Cerebellar nuclear complex (tissue), 1 donor: ENCODE measurements at places on chromosomes 13 and 19.

GRCh38 chr19:1354970-1355567, 28.6 kb upstream of the NDUFS7 start:
- DNase-seq, result no peak

- no peak for DNase-seq
Measured at GRCh38 chr19:756236-756635, 5.3 kb downstream of the MISP start.

DNA sequence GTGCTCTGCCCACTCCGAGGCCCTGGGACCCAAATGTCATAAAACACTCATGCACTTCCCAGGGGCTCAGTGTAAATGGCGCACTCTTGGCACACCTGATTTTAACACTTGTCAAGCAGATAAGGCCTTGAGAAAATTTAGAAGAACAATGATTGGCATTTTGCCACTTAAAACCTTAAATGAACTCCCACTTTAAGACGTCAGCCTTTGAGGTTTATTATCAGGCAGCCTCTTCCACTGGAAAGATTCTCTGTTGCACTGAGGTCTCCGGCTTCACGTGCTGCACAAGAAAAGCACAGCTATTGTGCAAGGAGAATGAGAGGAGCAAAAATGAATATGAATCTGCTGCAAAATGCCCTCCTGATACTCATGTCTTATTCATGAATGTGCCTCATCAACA, 38.5 kb upstream of the ATP11A start:
- DNase-seq, result no peak

- no peak for DNase-seq
Measured at GRCh38 chr19:53958823-53959757, 3.6 kb upstream of the CACNG8 start.

DNA sequence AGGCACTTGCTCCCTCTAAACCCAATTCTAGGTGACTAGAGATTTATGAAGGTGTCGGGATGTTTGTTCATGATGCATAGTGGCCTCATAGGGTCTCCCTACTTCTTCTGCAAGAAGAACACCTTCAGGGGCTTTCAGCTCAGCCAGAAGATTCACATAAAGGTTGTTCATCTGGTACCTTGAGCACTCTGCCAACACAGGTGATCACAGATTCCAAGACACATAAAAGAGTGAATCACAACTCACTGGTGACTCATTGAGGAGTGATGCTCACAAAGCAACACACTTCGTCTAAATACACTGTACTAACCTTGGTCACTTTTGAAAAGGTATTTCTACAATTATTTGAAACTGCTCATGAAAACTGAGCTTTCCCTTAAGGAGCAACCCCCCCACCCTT, 6.8 kb upstream of the ZNF324 start:
- DNase-seq, result no peak

GRCh38 chr13:55440465-55441085, 1700.1 kb upstream of the PRR20A start:
- no peak for DNase-seq

DNA sequence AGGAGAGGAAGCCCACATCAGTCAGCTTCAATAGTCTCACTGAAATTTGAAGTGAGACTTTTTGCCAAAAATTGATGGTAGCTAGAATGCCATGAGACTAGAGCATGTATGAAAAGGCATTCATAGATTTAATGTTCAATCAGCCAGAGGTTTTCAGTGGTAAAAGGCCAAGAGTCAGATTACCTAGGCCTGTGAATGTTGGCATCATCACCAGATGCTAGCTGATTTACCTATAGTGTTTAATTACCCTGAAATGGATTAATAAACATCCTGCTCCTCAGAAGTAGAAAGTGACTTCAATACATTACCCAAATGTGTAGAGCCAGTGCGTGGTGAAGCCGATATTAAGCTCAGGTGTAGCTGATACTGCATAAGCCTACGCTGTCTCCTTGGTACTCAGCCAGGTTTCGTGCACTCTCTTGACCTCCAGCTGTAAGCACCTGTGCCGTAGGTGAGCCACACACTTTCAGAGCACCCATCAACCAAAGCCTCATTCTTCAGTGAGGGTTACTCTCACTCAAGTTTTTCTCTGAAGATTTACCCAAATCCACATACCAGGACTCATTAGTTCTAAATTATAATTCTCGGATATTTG, 1140.3 kb upstream of the SLC10A2 start:
- no peak for DNase-seq

- no peak for DNase-seq
Measured at GRCh38 chr13:109468123-109468522, 318.3 kb downstream of the IRS2 start.

DNA sequence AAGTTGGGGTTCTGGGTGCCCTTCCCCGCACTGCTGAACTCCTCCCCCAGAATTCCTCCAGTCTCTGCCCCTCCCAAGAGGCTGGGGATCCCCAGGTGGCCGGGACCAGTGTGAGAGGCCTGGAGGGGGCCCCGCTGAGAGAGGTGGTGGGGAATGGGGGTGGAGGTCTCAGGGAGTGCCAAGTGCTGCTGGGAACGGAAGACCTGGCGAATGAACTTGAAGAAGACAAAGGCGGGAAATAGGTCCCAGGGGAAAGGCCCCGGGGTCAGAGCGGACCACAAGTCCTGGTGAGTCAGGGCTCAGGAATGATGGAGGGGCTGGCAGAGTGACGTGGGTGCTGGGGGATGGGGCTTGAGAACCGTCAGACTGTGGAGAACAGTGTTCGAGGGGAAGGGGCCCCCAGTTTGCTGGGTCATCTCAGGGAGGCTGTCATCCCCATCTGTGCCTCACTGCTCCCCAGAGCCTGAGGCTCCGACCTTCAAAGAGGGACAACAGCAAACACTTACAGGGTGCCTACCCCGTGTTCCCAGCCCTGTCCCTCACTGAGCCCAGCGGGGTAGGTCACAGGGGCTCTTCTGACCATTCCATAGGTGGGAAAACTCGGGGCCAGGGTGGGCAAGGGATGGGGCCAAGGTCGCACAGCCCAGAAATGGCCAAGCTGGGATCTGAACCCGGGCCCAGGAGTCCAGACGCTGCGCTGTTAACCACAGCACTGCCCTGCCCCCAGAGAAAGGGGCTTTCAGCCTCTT, 16.0 kb upstream of the SEMA6B start:
- no peak for DNase-seq

DNA sequence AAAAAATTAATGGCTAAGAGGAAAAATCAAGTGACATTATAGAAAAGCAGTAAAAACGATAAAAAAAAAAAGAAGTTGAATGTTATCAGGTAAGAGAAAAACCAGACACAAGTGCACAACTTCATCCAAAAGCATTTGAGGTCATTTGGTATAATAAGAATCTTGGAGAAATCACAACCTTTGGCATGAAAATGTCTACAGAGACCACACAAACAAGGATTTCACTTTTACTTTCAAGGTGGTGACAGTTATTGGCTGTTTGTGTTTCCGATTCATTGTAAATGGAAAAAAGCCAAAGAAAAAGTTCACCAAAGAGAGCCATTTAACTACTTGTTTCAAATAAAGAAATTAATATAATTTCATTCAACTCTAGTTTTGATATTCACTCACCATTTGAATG, 1193.5 kb downstream of the PCDH9 start:
- DNase-seq, result no peak

DNA sequence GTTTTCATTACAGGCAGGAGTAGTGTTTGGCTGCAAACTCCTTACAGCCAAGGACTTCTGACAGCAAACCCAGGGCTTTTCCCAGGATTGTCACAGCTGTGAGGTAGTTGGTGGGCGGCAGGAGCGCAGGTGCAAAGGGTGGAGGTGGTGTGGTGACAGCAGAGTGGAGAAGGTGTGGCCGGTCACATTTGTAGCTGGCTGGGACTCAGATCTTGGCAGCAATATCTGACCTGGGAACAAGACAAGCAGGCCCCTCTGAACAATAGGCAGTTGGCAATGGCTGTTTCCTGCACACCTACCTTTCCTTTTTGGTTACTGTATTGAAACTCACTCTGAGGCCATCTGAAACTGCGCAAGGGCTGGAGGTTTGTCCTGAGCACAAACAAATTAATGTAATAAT, 327.3 kb downstream of the COG6 start:
- DNase-seq, result no peak

- no peak for DNase-seq
Measured at GRCh38 chr13:80033951-80034350, 307.0 kb downstream of the SPRY2 start.

GRCh38 chr13:40536443-40537113, 129.9 kb downstream of the FOXO1 start:
- no peak for DNase-seq

DNA sequence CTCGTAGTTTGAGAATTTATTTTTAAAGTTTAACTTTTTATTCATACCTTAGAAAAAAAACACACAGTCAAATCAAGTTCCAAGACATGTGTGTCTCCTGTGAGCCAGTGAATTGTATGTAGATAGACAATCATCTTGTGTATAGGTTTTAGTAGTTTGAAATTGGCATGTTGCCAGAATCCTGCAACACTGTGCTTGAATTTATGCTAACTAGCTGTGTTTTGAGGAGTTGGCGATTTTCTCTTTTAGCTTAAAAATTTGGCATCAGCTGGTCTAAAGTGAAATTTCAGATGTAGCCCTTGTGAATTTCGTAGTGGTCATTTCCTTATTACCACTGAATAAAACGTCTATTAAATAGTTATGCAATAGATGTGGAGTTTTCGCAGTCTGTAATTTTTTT, 213.2 kb downstream of the ATP8A2 start:
- DNase-seq, result no peak

DNA sequence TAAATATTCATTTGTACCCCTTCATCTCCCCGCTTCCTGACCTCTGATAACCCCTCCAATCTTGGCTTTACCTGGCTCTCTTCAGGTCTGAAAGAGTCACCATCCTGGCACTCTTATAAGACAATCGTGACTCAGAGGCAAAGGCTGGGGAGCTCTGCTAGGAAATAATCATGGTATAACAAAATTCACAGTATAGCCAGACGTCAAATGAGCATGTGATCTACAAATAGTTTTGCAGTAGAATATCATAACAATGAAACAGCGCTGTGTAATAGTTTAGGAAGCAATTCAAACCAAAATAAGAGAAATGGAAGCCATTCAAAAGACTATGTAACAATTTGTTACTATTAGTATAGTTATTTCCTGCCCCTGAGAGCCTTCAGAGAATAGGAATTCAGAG, 34.2 kb downstream of the RXFP2 start:
- no peak for DNase-seq

- no peak for DNase-seq
Measured at GRCh38 chr13:22001336-22001735, 330.5 kb downstream of the FGF9 start.

DNA sequence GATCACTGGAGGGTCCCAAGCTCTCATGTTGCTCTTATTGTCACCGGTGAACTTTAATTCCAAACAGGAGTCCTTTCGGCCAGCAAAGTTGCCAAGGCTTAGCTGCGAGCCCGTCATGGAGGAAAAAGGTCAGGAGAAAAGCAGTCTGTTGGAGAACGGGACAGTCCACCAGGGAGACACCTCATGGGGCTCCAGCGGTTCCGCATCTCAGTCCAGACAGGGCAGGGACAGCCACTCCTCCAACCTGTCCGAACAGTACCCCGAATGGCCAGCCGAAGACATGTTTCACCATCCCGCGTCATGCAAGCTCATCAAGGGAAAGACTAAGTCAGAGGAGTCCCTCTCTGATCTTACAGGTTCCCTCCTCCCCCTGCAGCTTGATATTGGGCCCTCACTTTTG, 10.4 kb downstream of the ZNF91 start:
- no peak for DNase-seq

DNA sequence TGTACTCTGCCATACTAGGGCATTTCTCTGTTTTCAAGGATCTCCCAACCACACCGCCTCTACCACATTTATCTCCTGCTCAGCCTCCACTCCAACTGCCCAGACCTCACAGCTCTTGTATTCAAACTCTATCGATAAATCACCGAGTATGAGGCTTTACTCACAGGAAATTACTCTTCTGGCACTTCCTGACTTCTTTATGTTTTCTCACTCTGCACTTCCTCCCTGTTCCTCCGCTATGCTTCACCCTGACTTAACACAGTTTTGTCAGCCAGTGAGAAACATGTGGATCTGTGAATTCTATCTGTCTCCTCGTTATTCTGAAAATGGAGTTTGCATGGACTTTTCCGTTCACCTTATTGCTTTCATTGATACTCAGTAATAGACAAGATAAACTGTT, 2.6 kb upstream of the CARD8 start:
- DNase-seq, result no peak

DNA sequence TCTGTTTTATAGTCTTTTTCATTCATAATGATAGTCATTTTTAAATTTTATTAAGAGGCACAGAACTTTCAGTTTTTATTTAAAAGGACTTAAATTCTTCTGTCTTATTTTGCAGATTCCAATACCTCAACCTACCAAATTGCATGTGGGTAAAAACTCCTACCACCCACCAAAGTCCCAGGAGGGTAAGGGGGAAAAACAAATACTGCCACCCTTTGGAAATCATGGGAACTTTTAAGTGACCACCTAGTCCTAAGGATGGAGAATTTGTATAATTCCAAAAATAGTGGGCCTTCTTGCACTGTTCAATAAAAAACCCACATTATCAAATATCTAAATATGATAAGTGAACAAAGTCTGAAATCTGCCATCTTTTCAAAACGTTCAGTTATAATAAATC, 9.7 kb downstream of the SUPT20H start:
- no peak for DNase-seq

DNA sequence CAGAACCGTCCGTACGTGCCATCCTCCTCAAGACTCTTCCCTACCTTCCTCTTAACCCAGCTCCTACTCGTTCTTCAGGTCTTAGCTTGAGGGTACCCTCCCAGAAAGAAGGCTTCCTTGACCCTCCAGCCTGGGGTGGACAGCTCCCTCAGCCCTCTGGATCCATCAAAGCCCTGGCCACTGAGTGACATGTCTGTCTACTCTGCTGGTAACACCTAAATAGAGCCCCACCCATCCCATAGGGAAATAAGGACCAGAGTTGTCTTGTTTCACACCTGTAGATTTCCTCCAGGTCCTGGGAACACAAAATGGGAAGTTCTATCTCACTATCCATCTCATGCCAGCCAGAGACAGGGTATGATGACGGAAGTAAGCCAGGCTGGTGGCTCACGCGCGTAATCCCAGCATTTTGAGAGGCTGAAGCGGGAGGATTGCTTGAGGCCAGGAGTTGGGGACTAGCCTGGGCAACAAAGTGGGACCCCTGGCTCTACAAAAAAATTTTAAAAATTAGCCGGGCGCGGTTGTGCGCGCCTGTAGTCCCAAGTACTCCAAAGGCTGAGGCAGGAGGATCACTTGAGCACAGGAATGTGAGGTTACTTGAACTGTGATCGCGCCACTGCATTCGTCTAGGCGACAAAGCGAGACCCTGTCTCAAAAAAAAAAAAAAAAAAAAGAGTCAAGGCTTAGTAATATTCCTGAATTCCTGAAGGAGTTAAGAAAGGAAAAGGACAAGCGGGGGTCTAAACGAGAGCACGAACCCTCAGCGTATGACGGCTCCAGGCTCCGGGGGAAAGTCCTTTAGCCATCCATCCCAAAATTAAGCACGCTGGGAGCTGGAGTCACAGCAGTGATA, 566 bp upstream of the CCDC97 start:
- DNase-seq, result no peak
